ENCODE measurements at places on chromosomes 5 and 9.
A peak's percentile ranks its signal among the peaks of the same experiment; 100 is the strongest.

DNA sequence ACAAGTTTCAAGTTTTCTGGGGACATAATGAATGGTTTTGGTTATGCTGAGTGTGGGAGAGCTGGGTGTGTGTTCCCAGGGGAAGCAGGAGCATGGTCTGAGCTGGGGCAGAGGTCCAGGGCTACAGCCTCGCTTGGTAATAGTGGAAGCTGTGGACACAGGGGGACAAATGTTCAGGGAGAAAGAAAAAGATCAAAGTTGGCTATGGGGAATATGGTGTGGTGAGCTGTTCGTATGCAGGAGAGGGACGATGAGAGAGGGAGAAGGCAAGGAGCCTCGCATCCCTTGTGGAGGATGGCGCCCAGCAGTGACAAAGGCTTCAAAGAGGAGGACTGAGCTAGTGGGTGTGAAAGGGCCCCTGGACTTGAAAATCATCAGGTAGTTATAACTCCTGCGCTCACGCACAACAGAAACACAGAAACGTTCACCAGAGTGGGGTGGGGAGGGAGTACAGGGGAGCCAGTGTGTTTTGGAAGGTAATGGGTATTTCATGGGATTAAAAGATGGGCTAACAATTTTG, 77.2 kb downstream of the TENT4A start:
- no peak for DNase-seq

- no peak for DNase-seq
These were observed 67.1 kb downstream of the SH3TC2 start for GRCh38 chr5:148995791-148996190.

GRCh38 chr9:21080793-21081192, 3.1 kb upstream of the IFNB1 start:
- no peak for DNase-seq

DNA sequence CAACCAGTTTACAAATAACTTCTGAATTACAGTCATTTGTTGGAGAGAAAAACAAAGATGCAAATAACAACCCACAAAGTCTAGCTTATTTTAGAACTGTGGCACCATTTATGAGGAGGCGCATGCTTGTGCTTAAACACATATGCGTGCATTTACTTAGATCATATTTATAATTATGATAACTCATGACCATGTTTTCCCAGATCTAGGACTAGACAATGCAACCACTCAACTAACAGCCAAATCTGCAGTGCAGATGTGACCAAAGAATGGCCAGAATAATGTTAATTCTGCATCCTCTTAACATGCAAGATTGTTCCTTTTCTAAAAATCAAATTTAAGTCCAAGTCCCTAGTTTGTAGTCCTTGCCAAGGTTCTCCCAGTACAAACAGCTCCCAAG, 167.3 kb upstream of the FST start:
- no peak for DNase-seq

DNA sequence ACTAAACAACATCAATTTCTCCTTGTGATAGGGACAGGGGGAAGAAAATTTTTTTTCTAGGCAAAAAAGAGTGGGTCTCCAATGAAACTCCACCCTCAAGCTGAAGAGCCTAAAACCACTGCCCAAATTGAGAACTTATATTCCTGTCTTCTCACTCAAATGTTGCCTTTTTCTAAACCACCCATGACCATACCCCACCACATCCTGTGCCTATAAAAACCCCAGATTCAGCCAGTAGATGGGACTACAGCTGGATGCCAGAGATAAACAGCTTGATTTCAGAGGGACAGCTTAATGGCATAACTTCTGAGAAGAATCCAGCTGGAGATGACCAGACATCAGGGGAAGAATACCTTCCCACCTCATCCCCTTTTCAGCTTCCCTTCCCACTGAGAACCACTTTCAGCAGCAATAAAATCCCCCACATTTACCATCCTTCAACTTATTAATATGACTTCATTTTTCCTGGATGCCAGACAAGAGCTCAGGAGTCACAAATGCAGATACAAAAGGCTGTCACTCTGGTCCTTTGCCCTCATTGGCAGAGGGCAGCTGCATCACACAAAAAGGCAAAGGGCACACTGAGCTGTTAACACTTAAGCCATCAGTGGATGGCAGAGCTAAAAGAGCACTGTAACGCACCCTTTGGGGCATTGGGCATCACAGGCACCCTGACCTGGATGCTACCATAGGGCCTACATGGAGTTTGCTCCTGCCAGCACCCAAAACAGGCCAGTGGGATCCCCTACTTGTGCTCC, 972.5 kb upstream of the CTNND2 start:
- DNase-seq = no peak

DNA sequence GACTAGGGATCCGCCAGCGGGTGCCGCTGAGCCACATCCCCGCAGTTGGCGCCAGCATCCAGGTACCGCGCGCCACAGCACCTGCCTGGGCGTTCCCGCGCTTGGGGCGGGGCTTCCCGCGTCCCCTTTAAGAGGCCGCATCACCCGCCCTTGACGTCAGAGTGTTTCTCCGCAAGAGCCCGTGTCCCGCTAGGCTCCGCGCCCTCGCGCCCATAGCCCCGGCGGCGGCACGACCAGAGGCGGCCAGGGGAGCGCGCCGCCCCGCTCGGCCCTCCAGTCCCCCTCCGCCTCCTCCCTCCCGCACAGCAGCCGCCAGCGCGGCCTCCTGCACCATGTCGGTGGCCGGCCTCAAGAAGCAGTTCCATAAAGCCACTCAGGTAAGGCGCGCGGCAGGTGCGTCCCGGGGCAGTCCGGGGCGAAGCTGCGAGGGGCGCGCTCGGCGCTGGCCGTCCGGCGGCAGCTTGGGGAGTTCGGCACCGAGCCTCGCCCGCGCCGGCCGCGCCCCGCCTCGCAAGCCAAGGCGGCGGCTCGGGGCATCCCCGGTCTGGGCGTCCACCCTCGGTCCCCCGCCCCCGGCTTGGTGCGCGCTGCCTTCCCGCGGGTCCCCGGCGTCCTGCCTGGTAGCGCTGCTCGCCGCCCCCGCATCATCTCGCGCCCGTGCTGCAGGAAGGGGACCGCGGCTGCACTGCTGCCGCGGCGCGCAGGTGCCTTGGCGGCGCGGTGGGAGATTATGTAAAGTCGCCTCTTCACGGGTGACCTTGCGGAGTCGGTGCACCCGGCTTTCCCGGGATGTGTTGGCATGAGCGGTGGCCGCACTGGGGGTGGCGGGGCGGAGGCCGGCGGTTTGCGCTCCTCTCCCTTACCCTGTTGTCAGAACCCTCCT, at the start of gene SH3GL2:
TSS of gene SH3GL2 (plus strand) at position 156 of the 883 bp plus-strand sequence.
- DNase-seq = no peak

DNA sequence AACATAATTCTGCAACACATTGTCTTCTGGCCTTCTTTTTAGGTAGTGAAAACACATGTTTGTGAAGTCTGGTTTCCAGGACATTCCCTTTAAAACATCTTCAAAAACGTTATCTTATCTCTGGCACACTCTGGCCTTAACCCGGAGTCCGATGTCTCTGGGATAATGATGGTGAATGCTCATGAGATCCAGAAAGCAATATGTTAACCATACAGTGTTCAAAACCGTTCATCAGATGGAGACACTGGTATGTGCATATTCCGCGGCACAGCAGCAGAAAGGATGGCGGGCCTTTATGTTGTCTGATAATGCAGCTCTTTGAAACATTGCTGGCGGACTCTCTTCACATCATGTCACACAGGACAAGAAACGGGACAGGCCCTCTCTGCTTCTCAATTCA, 605.2 kb downstream of the CCDC171 start:
- no peak for DNase-seq

DNA sequence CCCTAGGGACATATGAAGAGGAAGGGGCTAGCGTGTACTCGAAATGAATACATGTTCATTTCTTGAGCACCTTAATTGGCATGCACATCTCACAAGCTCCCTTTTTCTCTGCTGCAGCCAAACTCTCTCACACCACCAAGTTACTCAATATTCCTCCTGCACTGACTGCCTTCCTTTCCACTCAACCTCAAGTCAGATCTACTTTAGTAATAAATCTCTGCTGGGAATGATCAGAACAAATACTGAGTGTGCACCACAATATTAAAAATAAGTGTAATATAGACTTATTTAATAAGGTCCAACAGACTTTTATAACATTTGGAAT, 995.8 kb upstream of the WWC1 start:
- DNase-seq = no peak

GRCh38 chr5:98282521-98282920, 490.9 kb upstream of the RGMB start:
- no peak for DNase-seq

GRCh38 chr5:4130819-4131218, 535.2 kb downstream of the IRX1 start:
- peak; percentile 40 for DNase-seq

- DNase-seq = no peak
These were observed 170.3 kb downstream of the TMC1 start for GRCh38 chr9:72691671-72692070.

GRCh38 chr9:126461029-126461428, 134.4 kb downstream of the MVB12B start:
- DNase-seq = no peak

- DNase-seq = no peak
These were observed 7.5 kb downstream of the UNC5A start for GRCh38 chr5:176817841-176818377.

DNA sequence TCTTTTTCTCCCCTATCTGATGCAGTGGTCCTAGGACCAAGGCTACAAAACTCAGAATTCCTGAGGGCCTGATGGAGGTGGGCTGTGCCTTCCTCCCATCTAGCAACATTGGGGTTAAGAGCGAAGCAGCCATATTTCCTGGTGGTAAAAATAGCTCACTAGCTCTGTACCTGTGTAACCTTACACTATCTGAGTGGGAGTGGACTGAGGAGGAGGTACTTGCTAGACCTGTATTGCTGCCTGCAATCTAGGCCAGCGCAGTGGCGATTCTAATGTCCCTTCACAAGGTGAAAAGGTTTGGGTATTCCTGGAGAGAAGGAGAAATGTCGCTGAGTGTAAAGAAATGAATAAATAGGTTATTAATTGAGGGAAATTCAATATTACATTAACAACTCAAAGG, 80.2 kb upstream of the LIFR start:
- no peak for DNase-seq

DNA sequence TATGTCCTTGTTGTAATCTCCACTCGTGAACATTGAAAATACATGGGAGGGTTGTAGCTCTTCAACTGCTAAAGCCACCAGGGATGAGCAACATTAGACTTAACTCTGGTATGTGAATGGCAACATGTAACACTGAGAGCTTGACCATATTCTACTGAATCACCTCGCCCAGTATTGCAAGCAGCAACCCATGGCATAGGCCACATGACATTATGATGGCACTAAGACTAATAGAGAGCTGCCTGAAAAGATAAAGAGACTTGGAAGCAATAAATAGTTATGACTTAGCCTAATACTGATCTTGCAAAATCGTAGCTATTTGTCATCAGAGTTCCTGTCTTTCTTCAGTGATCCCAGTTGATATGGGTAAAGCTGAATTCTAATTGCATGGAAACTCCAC, 108.4 kb upstream of the NREP start:
- no peak for DNase-seq

- no peak for DNase-seq
These were observed 360.3 kb upstream of the CDH18 start for GRCh38 chr5:20348321-20348720.

DNA sequence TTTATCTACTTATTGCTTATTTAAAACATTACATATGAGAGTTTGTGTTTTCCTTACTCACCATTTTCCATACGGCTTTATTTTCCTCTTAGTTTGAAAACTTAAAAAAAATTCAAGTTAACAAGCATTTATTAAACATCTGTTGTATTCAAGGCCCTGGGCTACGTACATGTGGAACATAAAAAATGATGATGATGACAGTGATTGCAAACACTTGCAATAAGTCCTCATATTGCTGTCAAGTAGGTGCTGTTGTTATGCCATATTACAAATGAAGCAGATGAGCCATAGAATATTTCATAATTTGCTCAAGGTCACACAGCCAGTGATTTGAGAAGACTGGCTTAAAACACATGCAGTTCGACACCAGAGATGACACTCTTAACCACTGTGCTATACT, 180.6 kb downstream of the COMMD10 start:
- no peak for DNase-seq

- DNase-seq = no peak
These were observed 323.3 kb downstream of the GADD45G start for GRCh38 chr9:89928106-89928505.

DNA sequence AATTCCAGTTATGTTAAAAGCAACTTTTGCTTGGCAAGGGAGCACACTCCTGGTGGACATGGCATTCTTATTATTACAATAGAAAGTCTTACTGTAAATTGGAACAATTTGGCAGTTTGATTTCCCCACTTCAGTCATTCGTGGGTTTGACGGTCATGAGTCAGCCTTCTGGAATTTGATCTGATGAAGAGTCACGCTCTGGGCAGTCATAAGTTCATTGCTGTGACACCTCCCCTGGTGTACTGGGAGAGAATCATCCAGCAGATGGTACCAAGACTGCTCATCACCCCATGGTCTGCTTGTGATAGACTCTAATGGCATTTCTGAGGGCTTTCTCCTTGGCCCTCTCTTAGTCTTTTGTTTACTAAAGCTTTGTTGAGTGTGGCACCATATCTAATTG, 53.8 kb downstream of the GLRA1 start:
- DNase-seq = peak; percentile 39

GRCh38 chr5:114367029-114367428, 5.2 kb downstream of the KCNN2 start:
- no peak for DNase-seq

DNA sequence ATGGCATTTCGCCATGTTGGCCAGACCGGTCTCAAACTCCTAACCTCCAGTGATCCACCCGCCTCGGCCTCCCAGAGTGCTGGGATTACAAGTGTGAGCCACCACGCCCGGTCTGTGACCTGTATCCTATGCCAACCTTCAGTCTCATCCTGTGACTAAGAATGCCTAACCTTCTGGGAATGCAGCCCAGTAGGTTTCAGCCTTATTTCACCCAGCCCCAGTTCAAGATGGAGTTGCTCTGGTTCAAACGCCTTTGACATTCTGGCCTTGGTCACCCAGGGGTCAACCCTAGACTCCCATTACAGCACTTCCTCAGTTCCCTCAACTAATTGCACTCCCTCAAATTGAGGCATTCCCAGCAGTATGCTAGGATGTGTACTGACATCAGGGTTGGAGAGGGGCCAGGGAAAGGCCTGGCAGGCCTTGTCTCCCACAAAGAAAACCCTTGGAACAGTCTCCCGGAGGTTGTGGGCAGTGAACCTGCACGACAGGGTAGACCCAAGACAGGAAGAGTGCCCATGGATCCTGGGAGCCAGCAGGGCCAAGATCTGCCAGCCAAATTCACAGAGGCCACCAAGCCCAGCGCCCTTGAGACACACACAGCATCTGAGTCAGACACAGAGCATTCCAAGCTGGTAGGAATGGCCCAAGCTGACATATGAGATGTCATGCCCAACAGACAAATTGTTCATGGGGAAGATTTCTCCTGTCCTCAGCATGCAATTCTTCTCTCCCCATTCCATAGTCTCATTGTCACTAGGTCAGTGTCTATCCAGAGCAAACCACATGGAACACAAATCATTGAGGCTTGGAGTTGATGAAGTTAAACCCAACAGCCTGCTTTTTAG, 24.9 kb upstream of the SMU1 start:
- DNase-seq = peak; percentile 85
